ENCODE measurements at places on chromosomes 3 and 15. TPM values are rescaled to one million over a fixed set of nuclear protein-coding genes. Genes with fewer than 3 reads are reported as not detected.

DNA sequence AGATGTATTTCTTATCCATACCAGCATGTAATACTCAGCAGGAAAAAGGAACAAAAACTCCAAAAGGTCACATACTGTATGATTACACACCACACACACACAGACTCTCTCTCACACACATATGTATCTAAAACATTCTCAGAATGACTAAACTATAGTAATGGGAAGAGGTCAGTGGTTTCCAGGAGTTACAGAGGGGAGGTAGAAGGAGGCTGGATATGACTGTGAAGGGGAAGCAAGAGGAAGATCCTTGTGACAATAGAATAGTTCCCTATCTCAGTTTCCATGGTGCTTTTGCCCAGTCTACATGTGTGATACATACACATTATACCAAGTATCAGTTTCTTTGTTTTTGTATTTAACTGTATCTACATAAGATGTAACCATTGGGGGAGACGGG is 190.1 kb downstream of the IL5RA start:
- DNase-seq = no peak

GRCh38 chr15:58393241-58393662 is 38.5 kb upstream of the LIPC start:
- DNase-seq = no peak

DNA sequence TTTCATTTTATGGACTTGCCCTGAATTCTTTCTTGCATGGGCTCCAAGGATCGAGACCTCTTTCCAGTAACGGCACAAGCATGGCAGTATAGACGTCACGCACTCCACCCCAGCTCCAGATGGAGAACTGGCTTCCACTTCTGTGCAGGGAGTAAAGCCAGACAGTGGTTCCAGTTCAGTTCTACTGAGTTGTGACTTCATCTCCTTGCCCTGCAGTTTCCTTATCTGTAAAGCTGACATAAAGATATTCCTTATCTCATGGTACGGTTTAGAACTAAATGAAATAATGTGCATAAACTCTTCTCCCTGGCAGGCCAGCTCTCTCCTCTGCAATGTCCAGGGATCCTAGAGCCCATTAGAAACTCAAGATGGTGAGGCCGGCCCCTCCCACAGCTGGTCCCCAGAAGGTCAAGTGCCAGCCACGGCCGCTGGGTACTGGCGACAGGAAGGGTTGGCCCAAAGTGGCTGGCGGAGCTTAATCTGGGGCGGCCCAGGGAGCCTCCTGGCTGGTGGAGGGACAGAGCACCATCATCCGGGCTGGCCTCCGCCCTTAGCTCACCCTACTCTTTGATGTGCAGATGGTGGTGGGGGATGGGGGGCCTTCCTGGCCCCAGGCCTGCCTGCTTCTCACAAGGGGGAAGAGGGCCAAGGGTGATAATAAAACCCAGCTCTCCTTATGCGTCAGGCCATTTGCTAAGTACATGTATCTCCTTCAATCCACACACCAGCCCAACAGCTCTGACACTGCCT is 7.2 kb downstream of the MESP2 start:
- DNase-seq = no peak

DNA sequence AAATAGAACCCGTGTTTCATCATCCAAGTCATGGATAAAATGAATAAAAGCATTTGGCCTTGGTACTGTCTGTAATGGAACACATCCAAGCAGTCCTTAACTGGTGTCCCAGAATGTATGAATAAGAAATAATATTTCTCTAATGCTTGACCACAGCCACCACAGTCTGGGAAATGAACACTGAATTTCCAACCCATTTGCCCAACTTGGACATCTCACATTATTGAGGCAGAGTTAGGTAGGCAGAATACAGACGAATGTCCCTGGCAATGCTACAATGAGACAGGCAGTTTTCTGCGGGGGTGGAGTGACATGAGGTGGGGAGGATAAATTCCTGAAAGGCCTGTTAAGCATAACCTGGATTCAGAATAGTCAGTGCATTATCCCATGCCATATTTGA is 245.7 kb downstream of the ZIC1 start:
- no peak for DNase-seq

- DNase-seq = peak; percentile 67
These were observed at the start of gene PDE8A for GRCh38 chr15:84981711-84982300. PDE8A (plus strand) TSS chr15:84981856; CDS start chr15:84982163, 307 bp downstream.

GRCh38 chr15:99096173-99096893 is 8.5 kb upstream of the SYNM start:
- no peak for DNase-seq

GRCh38 chr3:105348307-105348706 is 18.4 kb upstream of the ALCAM start:
- DNase-seq = no peak

- DNase-seq = peak; percentile 11
These were observed 57.1 kb downstream of the SHQ1 start for GRCh38 chr3:72791161-72791560.

DNA sequence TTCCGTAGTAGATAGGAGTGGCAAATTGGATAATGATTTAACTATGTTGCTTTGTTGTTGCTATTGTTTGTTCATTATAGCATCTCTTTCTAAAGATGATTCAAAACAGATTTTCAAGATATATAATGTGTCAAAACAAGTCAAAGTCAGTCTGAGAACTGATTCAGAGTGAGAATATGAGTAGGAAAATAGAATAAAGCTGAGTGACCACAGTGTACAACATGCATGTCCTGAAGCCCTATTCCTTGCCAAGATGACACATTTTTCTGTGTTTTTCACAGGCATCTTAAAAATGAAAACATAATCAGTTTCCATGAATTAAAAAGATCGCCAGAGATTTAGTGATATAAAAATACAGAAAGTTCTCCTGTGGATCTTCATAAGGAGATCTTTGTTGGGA is 57.0 kb upstream of the THRB start:
- DNase-seq = no peak

GRCh38 chr3:11507719-11508118 is 136.0 kb downstream of the VGLL4 start:
- DNase-seq = no peak

DNA sequence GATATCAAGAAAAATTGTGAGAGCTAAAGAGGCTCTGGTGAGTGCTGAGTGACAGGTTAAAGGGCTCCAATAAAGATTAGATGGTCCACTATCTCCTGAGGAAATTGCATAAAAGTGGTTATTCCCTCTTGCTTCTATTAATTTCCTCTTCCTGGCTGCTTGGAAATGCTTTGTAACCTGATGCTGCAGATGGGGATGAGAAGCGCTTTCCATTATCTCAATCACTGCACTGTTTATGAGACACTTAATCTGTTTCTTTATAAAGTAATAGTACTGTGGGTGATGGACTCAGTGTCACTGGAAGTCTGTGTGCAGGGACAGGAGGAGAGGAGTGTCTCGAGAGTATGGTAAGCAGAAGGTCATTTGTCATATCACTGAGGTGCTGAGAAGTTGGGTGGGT is 305.3 kb downstream of the EPHB1 start:
- no peak for DNase-seq

- DNase-seq = peak; percentile 43
These were observed 203.4 kb upstream of the CGNL1 start for GRCh38 chr15:57172925-57173324.

DNA sequence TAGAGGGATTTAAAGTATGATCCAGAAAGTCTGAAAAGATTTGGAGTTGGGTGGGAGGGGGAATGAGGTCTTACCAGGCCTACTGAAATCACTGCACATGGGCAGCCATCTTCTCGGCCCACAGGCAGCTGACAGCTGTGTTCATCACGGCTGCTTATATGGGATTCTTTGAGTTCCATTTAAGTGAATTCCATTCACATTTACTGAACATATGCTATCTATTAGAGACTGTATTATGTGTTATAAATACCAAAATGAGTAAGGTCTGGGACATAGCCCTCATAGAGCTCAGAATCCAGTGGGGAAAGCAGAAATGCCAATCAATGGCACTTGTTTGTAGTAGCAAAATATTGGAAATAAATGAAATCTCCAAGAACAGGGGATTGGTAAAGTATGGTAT is 91.1 kb downstream of the TRIM42 start:
- DNase-seq = no peak

GRCh38 chr3:122564155-122564912 is at the start of the genes DTX3L and PARP9:
DTX3L (plus strand) TSS chr3:122564338; CDS start chr3:122564427, 89 bp downstream.
PARP9 (minus strand) TSS chr3:122564300; CDS start chr3:122559620, 4,680 bp downstream.
- DNase-seq = peak; percentile 84

GRCh38 chr15:76208786-76209424 is 102.4 kb downstream of the ETFA start:
- DNase-seq = peak; percentile 28

DNA sequence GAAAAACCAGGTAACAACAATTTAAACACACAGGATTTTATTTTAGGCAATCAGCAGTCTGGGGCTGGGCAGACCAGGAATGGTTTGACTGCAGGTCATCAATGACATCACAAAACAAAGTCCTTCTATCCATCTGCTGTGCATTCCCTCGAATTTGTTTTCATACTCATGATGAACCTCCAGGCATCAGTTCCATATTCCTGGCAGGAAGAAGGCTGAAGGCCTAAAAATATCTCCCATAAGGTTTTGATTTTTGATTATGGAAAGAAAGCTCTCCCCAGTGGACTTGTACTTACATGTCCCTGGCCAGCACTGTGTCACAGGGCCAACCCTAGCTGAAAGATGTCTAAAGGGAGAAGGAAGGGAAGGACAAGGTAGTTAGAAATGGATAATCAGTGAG is 107.4 kb downstream of the PEAK1 start:
- DNase-seq = no peak

GRCh38 chr3:56467108-56467507 is 1.2 kb downstream of the ERC2 start:
- DNase-seq = peak; percentile 66

DNA sequence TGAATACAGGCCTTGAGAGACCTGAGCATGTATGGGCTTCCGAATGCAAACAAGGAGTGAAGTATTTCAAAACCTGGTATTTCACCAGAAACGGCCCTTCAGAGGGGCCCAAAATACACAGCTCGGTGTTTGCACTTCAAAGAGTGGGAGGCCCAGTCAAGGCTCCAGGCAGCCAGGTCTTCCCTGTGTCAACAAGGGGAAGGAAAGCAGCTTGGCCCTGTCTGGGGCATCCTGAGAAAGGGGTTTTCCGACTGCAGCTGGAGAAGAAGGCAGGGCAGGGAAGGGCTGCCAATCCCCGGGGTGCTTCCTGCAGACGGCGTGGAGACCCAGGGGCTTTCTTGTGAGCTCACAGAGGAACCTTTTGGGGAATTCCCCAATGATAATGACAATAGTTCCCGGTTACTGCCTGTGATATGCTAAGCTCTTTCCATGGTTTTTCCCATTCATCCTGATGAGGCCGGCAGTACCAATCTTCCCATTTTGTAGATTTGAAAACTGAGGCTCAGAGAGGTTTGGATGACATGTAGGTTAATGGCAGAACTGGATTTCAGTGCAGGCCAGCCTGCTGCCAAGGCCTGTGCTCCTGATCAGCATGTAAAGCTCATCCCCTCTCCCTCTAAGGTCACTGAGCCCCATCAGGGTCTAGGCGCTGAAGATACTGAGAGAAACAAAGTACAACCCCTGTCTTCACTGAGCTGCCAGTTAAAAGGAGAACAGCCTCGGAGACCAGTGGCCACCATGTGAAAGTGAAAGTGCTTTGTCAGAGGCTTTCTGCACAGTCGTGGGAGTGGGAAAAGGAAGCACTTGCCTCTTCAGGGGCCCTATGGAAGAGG is 43.0 kb upstream of the TLE3 start:
- peak; percentile 62 for DNase-seq

- DNase-seq = no peak
These were observed 62.7 kb upstream of the FAM98B start for GRCh38 chr15:38391191-38391590.

DNA sequence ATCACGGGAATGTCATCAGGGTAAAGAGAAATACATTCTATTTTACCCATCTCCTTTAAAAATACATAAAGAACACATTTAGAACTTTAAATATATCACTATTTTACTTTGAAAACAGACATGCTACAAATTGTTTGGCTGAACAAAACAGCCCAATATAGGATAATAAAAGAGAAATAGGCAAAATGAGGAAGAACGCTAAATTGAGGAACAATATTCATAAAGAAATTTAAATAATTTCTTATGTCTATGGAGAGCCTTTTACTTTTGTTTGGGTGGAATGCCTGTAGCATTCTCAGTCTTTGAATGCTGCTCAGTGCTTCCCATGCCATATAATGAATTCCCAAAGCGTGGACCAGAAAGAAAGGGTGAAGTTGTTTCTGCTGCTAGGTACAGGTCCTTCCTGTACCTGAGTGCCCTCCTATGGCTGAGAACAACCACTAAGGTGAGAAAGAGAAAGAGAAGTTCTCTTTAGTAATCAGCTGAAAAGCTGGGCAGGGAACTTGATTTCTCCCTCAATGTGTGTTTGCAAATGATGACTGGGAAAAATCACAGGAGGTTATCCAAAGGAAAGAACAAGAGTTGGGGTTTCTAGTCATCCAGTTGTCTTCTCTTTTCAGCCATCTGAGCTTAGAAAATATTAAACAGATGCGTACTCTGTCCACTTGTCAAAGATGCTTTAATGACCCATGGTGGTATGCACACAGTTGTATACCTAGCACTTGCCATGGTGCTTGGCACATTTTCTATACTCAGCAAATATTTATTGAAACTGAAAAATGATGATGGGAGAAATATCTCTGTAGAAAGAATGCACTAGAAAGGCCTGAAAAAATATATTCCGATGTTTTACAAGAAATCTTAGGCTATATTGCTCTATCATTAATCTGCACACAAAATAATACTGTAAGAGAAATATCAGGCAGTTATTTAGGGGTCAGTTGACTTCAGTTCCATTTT is 404.6 kb downstream of the TIGIT start:
- DNase-seq = no peak

DNA sequence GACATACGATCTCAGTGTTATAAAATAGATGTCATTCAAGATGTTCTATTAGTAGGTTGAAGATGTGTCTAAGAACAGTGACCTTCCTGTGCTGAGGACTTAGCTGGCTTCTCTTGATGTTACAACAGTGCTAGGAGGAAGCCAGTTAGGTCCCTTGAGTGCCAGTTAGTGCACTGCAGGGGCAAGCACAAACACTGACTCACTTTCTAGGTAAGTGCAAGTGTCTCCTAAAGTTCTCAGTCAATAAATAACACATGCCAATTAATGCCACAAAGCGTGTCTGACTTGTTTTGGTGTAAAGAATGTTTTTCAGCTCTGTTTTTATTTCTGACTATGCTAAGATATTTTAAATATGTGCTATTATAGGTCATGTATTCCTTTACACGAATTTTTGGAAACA is 211.8 kb downstream of the NAALADL2 start:
- DNase-seq = no peak

CRYGS gene
- total RNA-seq = 2.4 TPM

LEKR1 gene
- 0.14 TPM for total RNA-seq

PLXNB1 gene
- 16.8 TPM for total RNA-seq

TMOD2 gene
- total RNA-seq = 22.3 TPM

FOXB1 gene
- not detected for total RNA-seq

LRRN1 gene
- total RNA-seq = not detected

FOXL2NB gene
- under 0.01 TPM for total RNA-seq

OXSM gene
- total RNA-seq = 11.1 TPM

ALDH1A3 gene
- total RNA-seq = 51.2 TPM

DMXL2 gene
- total RNA-seq = 16.8 TPM

AGBL1 gene
- total RNA-seq = not detected

GOLGA8R gene
- 1.0 TPM for total RNA-seq

FSD2 gene
- total RNA-seq = not detected

ACOX2 gene
- 1.5 TPM for total RNA-seq

All from dermis blood vessel endothelial cell (primary cell).